ENCODE measurements at places on chromosomes 6 and 20.
A peak's percentile ranks its signal among the peaks of the same experiment; 100 is the strongest.

DNA sequence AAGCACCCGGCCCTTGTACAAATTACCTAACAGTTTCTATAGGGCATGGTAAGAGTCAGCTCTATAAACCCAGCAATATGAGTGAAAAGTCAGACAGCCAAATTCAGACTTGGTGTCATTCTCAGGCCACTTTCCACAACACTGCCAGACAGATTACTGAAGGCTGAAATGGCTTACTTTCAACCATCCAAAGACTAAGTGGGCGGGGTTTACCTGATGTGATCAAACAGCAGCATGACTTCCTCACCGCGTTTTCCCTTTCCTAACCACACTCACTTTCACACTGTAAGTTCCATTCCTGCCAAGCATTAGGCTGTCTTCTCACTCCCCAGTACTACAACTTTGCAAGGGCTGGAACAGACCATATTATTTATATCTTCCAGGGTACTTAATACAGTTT is 85.9 kb downstream of the SMLR1 start:
- no peak for DNase-seq

- no peak for DNase-seq
Measured at GRCh38 chr20:37775200-37775599, 81.4 kb downstream of the CTNNBL1 start.

DNA sequence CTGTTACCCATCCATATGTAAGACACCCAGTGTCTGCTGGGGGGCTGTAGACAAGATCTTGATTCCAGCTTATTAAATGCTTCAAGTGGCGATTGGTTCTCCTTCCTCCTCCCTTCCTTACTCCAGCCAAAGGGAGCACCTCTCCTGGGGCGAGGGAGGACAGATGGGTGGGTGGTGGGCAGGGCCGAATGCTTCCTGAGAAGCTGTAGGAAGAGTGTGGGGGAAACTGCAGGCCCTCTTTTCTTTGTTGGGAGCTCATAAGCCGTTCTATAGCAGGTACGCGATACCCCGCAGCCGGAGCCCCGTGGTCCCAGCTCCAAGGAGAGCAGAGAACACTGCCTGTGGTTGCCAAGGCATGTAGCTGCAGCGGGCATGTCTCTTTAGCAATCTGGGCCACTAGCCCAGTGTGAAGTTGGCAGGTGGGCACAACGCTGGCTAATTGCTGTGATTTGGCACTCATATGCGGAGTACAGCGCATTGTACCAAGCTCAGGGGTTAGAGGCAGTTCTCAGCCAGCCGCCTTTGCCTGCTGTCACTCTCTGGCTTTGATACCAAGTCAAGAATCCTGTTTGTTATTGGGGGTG is 14.7 kb upstream of the KCNG1 start:
- no peak for DNase-seq

DNA sequence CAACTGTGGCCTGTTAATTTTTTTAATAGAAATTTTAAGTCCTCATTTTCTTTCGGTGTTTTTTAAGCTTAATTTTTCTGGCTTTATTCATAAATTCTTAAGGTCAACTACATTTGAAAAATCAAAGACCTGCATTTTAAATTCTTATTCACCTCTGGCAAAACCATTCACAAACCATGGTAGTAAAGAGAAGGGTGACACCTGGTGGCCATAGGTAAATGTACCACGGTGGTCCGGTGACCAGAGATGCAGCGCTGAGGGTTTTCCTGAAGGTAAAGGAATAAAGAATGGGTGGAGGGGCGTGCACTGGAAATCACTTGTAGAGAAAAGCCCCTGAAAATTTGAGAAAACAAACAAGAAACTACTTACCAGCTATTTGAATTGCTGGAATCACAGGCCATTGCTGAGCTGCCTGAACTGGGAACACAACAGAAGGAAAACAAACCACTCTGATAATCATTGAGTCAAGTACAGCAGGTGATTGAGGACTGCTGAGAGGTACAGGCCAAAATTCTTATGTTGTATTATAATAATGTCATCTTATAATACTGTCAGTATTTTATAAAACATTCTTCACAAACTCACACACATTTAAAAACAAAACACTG is 10.1 kb downstream of the HFE start:
- DNase-seq = peak; percentile 26

DNA sequence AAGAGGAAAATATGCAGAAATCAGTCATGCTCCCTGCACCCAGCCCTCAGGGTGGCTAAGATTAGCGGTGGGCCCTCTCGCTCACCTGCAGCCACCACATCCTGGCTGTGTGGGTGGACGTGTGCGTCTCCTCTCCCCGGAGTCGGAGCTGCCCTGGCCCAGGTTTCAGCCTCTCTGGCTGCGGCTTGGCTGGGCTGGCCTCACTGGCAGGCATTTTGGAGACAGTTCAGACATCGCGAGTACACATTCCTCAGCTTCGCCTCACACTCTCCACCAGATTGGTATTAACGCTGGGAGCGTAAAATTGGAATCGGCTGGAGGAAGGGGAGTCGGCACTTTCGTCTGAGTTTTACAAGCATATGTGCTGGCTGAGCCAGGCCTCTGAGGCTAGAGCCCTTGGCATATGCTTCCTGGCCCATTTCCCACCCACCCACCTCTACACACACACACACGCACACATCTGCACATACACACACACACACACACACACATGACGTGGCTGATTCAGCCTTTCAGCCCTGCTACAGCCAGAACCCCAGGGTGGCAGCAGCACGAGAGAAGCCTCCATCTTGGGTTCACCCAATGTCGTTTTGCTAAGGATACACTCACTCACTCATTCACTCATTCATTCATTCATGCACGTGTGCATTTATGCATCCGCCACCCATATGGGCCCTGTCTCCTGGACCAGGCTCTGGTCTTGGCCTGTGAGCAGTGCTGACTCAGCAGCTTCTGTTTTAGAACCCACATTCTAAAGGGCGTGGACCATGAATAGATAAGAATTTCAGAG is 42.9 kb downstream of the BCAS4 start:
- DNase-seq = no peak

- DNase-seq = no peak
Measured at GRCh38 chr6:33249732-33250630, 21.7 kb downstream of the VPS52 start.

DNA sequence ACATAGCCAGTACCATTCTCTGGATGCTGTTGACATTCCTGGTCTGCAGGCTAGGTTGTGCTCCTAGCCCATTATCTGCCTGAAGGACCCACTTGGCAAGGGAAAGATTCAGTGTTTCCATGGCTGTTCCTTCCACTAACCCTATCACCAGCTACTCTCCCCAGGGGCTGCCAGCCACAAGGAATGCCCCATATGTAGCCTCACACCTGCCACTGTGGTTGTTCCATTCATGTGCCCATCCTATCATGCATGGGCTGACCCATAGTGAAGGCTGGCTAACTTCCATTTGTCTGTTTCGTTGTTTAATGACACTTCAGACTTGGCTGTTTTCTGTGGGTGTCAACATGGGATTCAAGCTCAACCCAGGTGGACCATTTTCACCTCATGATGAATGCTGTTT is 25.6 kb upstream of the HLA-A start:
- no peak for DNase-seq

- no peak for DNase-seq
Measured at GRCh38 chr6:169398342-169399105, 144.9 kb upstream of the THBS2 start.

GRCh38 chr6:149990212-149990660 is 26.5 kb downstream of the ULBP1 start:
- no peak for DNase-seq

DNA sequence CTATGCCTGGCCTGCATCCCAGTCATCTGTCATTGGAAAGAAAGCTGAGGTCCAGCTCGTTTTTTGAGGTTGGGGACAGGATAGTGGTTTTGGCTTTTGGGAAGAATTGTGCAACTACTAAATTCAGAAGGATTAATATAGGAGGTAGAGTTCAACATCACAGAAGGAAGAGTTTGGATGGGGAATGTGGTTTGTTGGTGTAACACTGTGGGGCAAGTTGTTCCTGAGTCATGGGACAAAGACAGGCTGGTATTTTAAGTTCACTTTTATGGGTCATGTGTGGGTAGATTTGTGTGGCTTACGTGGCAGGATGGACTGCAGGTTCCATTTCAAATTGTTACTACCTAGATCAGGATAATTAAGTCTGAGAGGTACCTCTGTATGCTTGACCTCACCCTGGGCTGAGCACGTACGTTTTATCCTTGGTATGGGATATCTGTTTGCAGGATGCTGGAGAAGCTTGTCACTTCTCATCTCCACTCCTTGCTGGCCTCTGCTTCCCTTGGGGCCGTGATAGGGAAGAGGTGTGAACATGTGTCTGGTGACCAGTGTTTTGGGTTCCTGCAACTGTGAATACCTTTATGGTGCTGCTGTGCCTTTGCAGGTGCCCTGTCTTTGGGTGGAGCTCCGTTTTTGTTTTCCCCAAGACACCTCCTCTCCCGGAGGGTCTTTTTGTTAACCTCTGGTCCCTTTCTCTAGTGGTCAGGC is 177.6 kb downstream of the JARID2 start:
- DNase-seq = no peak
